ENCODE measurements at places on chromosomes 4 and X. TPM values are rescaled to one million over a fixed set of nuclear protein-coding genes. Genes with fewer than 3 reads are reported as not detected.

Gene SHROOM4
- total RNA-seq = not detected

Gene CHRDL1
- not detected for total RNA-seq

Gene ZFP92
- total RNA-seq = 0.56 TPM

Gene UCP1
- total RNA-seq = 0.14 TPM
